ENCODE measurements at places on chromosomes 12 and 14.

GRCh38 chr12:131862994-131863710 is 31.3 kb upstream of the ULK1 start:
- no peak for DNase-seq

DNA sequence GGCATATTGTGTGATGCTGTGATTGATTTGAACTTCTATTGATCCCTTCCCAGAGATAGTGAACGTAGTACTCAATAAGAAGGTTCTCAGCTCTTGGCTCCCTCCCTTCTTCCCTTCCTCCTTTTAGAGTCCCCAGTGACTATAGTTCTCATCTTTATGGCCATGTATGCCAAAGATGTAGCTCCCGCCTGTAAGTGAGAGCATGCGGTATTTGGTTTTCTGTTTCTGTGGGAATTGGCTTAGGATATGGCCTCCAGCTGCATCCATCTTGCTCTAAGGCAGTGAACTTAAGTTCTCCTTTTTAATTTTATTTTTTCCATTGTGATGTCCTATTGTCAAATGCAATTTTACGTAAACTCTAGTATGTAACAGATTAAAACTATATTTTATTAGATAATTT is 109.5 kb downstream of the AEBP2 start:
- no peak for DNase-seq

GRCh38 chr12:27344246-27344645 is 11.6 kb downstream of the BMAL2 start:
- DNase-seq, result no peak

DNA sequence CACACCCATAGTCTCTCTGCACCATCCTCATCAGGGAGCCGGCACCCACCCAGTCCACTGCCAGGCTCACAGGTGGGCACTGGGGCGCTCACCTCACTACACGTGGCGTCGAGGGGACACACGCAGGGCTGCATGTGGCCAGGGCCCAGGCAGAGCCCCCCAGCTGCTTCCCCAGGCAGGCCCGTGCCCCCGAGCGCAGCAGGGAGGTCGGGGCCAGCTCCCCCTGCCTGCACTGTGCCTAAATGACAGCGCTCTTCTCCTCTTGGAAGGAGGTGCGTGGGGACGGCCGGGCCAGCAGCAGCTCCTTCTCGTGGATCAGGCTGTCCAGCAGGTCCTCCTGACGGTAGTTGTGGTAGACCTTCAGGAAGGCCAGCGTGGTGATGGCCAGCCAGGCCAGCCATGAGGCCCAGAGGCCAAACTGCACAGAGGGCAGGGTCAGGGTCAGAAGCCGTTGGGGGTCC is 11.3 kb downstream of the TMEM179 start:
- DNase-seq, result no peak

DNA sequence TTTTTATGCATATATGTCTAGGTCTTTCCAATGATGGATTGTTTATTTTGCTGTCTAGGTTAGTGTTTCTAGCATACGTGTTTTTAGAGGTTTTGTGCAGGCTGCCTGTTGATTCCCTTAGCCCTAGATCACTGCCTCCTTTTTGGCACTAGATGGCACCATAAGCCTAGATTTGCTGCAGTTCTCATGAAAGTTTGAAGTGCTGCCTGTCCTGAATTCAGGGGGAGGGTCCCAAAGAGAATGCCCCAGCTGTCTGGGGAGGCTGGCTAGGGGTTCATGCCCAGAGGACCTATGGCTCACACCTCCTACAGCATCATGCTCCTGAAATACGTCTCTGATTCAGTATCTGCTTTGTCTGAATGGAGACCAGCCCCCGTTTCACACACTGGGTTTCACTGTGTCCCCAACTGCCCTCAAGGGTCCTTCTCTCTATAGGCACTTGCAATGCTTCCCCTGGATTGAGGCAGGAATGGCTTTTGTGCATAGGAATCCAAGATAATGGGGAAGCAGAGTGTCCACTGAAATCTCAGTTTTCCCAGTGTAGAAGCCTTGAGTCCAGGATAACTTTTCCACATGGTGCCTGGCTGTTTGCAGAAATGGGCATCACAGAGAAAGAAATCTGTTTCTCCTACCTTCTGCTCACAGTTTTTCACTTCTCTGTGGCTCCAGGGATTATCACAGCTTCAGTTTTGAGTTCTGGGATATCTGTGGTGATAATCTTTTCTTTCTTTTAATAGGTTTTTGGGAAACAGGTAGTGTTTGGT is 14.2 kb upstream of the TXNRD1 start:
- peak; percentile 72 for DNase-seq

GRCh38 chr12:27967551-27968054 is 4.9 kb downstream of the PTHLH start:
- DNase-seq, result peak; percentile 72

Measured in fibroblast of mammary gland (primary cell).